ENCODE measurements at places on chromosomes 5 and 9.

GRCh38 chr5:14424011-14424685, 157.4 kb upstream of the OTULINL start:
- peak; percentile 46 for DNase-seq

- DNase-seq: no peak
Observed at GRCh38 chr5:168156170-168156569, 135.3 kb upstream of the WWC1 start.

- no peak for DNase-seq
Observed at GRCh38 chr5:1638658-1639400, 115.1 kb upstream of the LPCAT1 start.

- no peak for DNase-seq
Observed at GRCh38 chr5:126971455-126972031, 58.8 kb downstream of the MARCHF3 start.

DNA sequence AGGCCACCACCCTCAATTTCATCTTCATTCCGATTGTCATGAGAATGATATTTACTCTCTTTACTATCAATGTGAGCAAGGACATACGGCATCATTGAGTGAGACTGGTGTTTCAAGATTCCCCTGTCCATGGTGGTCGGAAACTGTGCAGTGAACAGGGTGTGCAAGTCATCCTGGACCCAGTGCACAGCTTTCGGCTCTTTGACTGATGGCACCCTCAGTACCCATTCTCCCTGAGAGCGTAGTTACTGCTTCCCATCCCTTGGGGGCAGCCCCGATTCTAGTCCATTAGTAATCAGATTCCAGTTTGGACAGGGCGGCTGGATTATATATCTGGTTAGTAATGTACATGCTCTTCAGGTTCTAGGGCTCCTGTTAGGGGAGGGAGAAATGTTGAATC, 61.7 kb upstream of the SUB1 start:
- DNase-seq: peak; percentile 11

DNA sequence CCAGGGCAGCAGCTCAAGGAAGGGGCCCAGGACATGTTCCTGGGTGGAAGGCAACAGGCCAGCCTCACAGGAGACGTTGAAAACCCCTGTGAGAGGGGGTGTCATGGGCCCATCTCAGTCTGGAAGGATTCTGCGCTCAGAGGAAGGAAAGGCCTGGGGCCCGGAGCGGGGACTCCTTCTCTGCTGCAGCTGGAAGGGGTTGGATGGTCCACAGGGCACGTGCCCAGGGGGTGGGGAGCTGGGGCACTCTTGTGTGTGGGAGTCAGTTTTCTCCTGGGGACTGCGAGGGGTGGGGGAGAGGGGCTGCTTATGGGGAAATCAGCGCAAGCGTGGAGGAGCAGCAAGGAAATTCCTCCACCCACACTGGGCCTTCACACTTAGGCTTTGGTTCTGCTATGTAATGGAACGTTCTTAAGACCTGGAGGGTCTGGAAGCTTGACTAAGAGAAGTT, 2.9 kb upstream of the LPCAT1 start:
- no peak for DNase-seq

DNA sequence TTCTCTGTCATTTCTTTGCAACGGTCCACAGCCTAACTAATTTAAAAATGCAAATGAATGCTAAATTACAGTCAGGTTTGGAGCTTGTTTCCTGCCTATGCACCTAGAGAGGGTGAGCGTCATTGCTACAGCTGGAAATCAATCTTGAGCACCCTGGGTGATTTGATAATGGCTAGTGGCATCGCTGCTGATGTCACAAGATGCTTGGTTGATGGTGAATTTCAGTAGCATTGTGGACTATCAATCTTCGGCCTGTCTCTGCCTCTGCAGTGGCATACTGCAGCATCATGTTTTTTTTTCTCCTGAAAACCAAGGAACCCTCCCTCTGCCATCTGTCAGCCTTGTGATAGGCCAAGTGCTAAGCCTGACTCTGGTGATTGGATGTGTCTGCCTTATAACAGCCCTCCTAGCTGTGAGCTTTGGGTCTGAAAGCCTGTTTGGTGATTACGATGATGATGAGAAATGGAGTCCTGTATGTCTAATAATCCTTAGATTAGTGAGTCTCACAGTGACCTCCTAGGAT, 75.3 kb downstream of the NMUR2 start:
- no peak for DNase-seq

DNA sequence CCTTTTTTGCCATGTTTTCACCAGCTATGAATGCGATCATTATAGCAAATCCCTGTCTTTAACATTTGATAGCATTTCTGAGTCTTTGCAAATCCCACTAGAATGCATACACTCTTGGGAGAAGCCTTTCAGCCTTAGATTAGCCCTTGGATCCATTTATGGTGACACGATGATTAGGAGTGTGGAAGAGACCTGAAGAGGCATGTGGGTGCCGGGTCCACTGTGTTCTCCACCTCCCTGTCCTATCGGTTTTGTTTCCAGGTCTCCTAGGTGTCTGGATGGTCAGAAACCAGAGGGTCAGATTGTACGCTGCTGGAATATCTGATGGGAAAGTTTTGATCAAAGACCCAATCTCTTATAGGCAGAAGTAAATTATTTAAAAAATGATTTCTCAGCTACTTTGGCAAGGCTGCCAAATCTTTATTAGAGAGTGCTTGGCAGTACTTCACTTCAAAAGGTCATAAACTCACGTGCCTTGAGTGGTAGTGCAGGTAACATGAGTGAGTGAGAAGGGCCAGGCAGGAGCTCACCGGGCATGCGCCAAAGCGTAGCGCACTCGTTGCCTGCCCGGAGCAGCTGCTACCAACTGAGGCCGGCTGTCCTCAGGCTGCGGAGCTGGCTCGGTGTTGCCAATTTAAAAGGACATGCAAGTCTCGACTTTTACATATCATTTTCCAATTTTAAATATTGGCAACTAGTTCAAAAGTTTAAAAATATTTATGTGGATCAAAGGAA, 51.3 kb downstream of the PCSK5 start:
- DNase-seq: no peak

- no peak for DNase-seq
Observed at GRCh38 chr5:163505049-163505367, 411 bp upstream of the MAT2B start.

DNA sequence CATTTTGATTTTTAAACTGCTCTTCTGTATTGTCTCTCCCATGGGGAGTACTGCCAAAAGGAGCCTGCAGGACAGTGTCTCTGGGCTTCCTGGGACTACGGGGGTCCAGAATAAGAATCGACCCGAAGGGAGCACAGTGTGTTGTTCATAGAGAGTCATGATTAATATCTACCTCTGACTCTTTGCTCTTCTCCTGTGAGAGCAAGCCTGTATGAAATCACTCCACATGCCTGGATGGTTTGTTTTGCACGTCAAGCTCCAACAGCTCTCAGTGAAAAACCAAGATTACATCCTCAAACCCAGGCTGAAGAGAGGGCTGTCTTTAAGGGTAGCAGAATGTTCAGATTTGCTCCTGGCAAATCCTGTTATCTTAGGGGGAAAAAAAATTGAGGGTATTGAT, 1860.0 kb upstream of the WWC1 start:
- DNase-seq: no peak

- no peak for DNase-seq
Observed at GRCh38 chr5:73558950-73559349, 6.5 kb downstream of the ANKRA2 start.

GRCh38 chr5:151427258-151427657, 20.1 kb upstream of the SLC36A1 start:
- peak; percentile 11 for DNase-seq

DNA sequence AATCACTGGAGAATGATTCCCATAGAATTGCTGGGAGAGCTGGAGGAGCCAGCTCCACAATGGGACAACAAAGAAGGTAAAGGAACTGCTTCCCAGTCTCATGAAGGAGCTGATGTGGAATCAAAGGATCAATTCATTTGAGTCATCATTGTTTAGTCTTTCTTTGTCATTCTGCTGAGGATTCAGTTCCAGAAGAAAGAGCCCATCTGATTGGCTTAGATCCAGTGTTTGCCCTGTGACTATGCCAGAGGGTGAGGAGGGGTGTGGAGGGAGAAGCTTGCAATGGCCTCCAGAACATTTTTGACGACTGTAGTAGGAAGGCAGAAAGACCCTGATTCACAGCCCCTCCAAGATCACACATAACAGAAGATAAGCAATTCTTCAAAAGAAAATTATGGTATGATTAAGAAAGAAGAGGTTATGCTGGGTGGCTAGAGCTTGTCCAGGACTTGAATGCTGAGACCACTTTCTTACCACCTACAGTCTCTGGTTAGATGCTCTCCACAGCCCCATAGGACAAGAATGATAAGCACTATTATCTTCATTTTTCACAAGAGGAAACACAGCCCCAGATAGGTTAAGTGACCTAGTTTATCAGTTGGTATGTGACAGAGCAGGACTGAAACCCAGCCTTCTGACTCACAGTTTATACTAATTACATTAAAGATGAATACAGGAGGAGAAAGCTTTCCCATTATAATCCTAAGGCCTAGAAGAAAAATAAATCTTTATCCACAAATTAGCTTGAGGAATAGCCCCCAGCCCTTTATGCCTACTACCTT, 363.1 kb downstream of the PRELID2 start:
- no peak for DNase-seq

- no peak for DNase-seq
Observed at GRCh38 chr9:84600739-84601138, 68.8 kb upstream of the NTRK2 start.

- no peak for DNase-seq
Observed at GRCh38 chr5:149521739-149522685, 29.2 kb downstream of the CSNK1A1 start.

- DNase-seq: no peak
Observed at GRCh38 chr5:100841358-100842076, 61.6 kb downstream of the ST8SIA4 start.

DNA sequence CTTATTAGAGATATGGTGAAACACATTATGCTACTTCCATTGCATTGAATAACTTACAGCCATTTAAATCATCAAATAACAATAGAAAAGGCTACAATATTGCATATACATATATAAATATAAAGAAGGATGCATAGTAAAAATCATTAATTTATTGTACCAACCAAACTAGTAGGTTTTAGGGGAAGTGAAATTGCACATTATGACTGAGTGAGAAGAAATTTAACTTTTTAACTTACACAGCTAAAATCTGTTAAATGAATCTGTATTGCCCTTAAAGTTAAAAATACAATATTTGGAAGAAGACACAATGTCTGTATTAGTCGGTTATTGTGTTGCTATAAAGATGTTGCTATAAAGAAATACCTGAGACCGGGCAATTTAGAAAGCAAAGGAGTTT, 2073.7 kb upstream of the ACO1 start:
- DNase-seq: no peak

DNA sequence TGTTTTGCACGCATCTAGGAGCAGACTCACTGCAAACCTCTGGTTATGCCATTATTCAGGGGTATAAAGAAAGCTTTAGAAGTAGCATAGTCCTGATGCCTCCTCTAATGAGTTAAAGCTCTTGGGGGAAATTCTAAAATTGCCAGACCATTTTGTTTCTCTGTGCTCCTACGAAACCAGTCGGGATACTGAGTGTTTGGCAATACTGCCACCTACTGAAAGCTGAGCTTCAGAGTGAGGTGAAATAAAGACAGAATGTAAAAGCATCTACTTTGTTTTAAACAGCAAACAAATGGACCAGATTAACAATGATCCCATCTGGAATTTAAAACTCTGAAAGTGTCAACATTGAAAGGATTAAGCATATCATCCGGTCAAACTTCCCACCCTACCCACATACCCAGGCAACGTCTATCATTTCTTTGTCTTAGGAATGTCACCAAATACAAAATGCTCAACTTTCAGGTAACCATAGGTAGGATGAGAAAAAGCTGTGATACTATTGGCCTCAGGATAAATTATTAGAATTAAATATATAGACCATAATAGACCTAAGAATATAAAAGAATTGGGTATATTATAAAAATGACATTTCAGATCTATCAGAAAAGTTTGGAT, 77.8 kb upstream of the SHISAL2B start:
- peak; percentile 13 for DNase-seq

GRCh38 chr9:114805670-114806525, at the start of gene TNFSF15:
TNFSF15 (minus strand) TSS chr9:114806039; CDS start chr9:114806012, 27 bp downstream.
- peak; percentile 55 for DNase-seq

GRCh38 chr5:83156001-83156400, 78.7 kb downstream of the XRCC4 start:
- DNase-seq: no peak

- no peak for DNase-seq
Observed at GRCh38 chr9:129596541-129597331, 24.2 kb downstream of the C9orf50 start.

- DNase-seq: no peak
Observed at GRCh38 chr5:149254506-149254905, 17.2 kb upstream of the AFAP1L1 start.

GRCh38 chr9:125428902-125429467, 167.4 kb downstream of the GAPVD1 start:
- no peak for DNase-seq

DNA sequence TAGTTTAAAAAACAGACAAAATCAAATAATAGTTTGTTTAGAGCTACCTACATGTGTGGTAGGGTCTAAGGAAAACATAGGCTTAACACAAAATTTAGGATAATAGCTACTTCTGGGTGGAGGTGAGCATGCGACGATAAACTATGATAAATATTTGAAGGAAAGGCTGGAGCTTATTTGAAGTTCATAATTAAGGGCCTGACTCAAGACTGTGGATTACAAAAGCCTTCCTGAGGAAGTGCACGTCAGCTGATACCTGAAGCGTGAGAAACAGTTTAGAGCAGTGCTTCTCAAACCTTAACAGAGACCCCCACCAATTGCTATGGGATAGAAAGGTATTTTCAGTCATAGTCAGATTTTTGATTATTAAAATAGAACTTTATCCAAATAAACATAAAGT, 20.4 kb upstream of the UBLCP1 start:
- DNase-seq: no peak

DNA sequence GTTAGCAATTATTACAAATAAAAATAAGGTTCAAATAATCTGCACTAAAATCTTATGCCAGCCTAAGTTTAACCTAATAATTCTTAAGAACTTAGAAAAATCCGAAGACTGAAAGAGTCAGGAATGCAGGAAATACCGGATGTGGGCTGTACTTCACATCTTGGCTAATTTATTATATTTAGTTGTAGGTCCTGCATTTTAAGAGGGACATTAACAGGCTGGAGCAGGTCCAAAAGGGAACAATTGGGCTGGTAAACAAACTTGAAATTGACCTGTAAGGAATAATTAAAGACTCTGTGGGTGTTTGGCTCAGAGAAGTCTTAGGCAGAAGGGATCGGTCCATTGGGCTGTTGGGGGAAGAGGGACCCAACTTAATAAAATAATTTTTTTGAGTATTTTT, 18.4 kb downstream of the GLRA1 start:
- DNase-seq: no peak

DNA sequence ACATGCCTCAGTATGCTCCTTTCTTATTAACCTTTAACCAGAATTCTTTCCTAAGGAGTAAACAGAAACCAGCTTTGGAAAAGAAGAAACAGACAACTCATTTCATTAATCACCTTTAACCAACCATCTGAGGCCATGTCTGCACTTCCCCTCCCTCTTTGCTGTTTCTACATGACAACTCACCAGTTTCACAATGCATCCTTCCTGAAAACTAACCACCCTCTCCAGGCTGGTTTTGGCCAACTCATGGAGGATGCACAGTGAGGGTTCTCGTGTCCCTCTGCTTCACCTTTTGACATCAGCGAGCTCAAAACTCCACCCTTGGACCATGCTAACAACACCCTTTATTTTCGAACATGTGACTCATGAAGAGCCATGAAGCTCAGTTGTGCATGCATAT, 244.1 kb downstream of the ELAVL2 start:
- no peak for DNase-seq
